GM12891 (cell line): ENCODE measurements at places on chromosomes 16 and 17.

DNA sequence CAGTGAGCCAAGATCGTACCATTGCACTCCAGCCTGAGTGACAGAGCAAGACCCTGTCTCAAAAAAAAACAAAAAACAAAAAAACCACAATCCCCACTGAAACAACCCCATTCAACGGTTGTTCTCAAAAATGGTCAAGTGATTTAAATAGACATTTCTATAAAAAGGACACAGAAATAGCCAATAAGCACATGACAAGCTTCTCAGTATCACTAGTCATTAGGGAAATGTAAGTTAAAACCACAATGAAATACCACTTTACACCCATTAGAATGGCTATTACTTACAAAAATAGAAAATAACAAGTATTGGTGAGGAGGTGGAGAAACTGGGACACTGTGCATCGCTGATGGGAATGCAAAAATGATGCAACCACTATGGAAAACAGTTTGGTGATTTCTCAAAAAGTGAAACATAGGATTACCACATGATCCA is 26.6 kb upstream of the MYLK3 start:
- DNase-seq: no peak

DNA sequence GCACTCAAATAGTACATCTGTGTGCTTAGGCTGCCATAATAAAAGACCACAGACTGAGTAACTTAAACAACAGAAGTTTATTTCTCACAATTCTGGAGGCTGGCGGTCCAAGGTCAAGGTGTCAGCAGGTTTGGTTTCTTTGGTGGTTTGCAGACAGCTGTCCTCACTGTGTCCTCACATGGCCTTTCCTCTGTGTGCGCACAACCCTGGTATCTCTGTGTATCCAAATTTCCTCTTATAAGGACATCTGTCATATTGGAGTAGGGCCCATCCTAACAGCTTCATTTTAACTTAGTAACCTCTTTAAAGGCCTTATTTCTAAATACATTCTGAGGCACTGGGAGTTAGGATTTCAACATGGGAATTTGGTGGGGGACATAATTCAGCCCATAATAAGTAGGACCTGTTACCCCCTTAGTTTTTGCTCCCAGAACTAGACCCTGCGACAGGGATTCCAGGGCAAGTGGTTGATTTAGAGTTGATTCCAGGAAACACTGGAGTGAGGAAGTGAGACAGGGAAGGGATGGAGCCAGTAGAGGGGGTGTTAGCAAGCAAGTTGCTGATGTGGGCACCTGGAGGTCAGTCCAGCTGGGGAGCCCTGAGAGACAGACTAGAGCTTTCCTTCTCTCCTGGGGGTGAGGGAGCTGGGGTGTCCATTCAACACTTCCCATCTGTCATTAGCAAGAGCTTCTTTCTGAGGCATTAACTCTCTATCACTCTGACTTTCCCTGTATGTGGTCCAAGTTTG is 10.9 kb upstream of the ALKBH5 start:
- DNase-seq: no peak

- DNase-seq: no peak
Observed at GRCh38 chr17:27384726-27385125, 71.5 kb upstream of the KSR1 start.

DNA sequence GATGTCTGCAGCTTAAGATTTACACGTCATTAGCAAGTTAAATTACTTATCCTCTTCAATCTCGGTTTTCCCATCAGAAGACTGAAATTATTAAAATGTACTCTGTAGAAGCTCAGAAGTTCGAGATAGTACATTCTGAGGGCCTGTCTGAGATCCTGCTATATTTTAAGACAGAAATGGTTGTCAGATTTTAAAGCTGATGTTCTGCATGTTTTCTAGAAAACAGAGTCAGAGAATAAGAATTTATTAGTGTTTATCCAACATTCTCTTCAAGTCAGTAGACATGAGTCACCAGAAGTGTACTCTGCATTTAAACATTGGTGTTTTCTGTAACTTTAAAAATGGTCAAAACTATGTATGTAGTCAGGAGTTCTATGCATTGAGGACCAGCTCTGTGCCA is 155.2 kb upstream of the MYOCD start:
- DNase-seq: no peak

- DNase-seq: no peak
Observed at GRCh38 chr16:9755081-9755480, 427.1 kb downstream of the GRIN2A start.

DNA sequence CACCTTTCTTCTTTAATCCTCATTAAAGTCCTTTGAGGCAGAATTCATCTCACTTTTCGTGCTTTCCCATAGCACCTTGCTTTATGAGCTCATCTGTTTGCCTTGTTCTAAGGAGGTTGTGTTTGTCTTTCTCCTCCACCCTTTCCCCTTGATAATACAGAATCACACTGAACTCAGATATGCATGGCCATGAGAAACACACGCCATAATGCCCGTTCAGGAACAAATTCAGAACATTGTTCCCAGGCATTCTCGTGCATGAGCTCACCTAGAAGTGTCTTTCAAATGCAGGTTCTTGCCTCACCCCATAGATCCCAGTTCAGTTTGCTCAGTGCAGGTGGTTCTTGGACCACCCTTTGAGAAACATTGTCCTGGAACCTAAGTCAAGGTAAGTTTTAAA is 71.1 kb downstream of the TMEM114 start:
- no peak for DNase-seq

DNA sequence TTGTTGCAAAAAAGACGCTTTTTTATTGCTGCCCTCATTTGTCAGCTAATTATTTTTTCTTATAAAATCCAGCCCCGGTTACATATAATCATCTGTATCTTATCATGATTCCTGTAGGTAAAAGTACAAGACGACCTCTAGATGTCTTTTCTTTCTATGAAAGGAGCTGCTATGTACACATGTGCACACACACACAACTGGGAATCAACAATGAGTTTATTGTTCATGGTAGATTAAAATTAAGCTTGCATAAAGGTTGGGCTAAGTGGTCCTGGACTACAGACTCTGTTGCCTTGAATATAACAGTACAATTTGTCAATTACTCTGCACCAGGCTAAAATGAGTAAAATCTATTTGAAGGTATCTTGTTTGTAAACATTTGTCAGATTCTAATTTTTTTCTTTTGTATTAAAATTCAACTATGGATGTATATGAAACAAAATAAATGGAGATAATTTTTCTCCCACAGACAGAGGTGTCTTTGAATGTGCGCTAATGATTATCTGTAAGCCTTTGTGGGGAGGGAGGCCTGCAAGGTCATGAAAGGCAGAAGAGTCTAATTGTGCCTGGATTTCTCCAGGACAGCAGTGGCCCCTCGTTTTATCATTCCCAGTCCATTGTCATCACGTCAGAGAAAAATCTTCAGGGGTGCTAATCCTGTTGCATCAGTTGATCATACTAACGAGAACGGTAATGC is 13.4 kb downstream of the C17orf58 start:
- no peak for DNase-seq

- DNase-seq: no peak
Observed at GRCh38 chr17:39073916-39074315, 77.5 kb downstream of the PLXDC1 start.

DNA sequence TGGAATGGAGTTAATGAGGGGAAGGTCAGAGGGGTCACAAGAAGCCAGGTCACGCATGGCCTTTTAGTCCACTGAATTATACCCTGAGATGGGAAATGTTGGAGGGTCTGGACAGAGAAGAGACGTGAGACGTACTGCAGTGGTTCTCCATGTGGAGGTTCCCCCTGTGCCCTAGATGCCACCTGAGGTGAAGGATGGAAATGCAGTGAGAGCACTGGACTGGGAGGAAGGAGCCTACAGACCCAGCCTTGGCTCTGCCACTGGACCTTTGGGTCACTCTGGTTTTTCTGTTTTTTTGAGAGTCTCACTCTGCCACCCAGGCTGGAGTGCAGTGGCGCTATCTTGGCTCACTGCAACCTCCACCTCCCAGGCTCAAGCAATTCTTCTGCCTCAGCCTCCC is 1.8 kb upstream of the PLSCR3 start:
- DNase-seq: no peak

DNA sequence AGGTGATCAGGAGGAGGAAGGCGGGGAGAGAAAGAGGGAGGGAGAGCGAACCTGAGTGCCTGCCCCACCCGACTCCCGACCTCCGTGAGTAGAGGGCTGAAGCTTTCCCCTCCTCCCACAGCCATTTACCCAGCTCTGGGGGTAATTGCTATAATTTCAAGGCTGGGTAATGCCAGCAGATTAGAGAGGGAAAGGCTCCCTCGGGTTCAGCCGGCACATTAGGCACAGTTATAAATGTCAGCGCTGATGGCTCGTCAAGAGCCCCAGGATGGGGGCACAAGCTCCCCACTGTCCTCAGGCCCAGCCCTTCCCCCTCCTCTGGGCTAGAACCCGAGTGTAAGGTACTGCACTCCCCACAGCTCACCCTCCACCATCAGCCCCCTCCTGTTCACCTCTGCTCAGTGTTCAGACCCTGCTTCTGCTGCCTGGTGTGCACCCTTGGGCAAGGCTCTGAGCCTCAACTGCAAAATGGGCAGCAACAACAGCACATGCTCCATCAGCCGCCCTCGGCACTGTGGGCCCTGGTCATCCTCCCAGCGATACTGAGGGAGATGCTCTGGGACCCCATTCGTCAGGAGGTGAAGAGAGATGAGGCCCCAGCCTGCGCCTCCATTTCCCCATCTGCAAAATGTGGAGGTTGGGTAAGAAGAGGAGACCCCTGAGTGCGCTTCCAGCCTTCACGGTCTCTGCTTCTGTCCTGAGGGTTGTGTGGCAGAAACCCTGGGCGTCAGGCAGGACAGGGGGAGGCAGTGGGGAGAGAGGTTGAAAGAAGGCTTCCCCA is 77.2 kb downstream of the NT5M start:
- DNase-seq: no peak

DNA sequence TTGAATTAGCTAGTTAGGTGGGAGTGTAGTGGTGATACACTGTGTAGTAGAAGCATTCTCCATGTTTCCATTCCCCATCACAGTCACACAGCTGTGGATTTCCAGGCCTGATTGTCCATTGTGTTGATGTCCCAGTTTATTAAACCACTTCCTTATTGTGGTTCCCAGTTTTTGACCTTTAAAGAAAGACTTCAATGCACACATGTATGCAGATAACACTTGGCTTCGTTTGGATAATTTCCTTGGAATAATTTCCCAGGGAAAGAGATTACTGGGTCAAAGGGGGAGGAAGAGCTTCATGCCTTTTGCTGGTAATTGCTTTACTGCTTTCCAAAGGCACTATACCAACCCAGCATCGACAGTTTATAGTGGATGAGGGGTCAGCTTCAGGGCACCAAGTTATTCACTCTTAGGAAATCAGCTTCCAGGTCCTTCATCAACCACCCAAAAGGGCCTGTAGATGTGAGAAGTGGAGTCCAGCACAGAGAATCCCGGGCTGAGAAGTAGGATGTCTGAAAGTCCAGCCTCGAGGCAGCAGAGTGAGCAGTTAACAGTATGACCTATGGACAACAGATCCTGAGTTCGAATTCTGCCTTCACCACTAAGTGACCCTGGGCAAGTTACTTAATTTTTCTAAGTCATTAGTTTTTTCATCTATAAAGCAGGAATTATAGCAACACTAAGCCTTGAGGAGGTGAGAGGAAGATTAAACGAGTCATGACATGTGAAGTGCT is 31.3 kb upstream of the TNS4 start:
- no peak for DNase-seq

DNA sequence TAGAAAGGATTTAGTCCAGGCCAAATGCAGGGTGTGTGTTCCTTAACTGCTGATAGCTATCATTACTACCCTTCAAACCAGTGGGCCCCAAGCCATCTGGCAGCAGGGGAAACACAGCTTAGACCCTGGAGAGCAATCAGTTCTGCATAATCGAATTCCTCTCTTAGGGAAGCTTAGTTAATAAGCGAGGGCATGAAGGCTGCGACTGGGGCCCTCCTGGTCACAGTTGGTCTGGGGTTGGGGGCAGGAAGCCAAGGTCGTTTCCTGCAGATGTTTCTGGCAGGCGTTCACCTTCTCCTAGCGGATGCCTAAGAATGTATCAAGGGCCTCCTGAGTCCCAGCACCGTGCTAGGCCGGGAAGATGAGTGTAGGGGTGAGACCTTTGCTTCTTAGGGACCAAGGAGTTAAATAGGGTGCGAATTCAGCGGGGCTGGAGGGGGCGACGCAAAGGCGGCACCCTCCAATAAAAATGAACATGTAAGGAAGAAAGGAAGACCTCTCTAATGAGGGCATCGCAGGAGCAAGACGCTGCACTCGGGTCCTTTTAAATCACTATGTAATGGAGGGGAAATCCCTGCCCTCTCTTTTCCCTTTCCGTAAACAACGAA is 16.5 kb upstream of the EEF2K start:
- no peak for DNase-seq
